ENCODE measurements at places on chromosomes 2 and 18.

- no peak for DNase-seq
Measured at GRCh38 chr2:37764739-37765138, 93.3 kb upstream of the CDC42EP3 start.

DNA sequence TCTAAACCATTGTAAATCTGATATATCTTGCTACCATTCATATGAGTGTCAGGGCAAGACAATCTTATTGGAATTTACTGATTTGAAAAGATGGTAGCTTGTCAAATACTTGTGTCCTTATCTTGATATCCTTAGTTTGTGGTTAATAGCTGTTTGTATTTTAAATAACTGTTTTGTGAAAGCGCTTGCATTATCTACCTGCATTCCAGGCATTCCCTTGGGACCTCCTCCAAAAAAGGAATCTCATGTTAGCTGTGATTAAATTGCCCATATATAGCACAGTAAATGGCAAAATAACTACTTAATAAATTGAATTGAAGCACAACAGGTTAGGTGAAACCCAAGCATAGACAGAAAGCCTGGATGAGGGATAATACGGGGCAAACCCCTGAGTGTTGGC is 13.9 kb downstream of the CNTNAP5 start:
- no peak for DNase-seq

DNA sequence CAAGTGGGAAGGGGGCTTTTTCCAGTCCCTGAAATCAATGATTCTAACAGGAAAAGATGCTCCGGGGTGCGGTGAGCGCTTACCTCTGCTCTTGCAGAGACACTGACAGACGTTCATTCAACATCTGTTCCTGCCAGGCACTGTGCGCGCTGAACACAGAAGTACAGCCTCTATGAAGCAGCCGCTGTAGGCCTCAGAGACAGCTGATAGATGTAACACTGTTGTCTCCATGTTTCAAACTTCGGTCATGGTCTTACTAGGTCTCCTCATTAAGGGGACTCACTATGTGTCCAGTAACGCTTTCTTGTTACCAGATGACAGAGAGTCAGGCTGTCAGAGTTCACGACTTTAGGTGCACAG is 649 bp upstream of the CLIP4 start:
- no peak for DNase-seq

DNA sequence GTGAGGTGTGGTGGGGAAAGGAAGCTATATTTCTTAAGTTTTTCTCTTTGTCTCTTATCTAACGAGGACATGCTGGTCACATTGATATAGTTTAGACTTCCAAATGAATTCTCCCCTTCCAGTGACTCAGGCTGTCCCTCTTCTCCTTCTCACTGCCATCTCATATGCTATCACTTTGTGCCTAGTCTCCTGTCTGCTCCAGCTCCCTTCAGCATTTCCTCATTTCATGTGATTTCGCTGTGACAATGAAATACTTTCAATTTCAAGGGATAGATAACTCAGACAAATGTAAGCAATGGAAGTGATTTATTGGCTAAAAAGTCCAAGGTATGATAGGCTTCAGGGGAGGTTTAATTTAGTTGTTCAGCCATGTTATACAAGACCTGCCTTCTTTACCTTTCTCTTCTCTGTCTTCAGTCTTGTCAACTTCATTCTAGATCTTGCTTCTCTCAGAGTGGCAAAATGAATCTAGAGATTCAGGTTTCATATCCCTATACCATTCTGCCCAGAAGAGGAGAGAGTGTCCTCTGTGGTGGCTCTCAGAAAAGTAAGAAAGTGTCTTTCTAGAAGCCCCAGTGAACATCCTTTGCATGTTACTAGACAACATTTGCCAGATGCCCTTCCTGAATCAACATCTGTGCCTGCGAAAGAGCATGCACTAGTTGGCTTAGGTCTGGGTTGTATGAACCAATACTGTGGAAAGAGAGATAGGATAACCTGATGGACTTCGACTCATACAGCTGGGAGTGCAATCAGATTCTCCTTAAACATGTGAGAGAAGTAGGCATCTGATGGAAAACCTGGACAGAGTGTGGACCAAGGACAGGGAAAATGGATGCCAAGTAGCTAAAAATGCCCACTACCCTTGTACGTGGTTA is 29.9 kb upstream of the GPR155 start:
- no peak for DNase-seq

DNA sequence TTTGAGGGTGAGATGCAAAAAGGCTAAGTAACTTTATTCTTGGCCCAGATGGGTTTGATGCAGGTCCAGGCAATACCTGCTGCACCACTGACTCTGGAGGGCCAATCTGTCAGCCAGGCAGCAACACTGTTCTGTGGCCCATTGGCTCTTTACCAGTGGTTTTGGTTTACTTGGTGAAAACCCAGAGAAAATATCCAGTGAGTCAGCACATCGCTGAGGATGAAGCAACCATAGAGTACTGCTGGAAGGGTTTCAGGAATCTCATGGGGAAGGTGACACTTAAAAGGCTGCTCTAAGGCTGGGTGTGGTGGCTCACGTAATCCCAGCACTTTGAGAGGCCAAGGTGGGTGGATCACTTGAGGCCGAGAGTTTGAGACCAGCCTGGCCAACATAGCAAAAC is 192.5 kb upstream of the FAM98A start:
- no peak for DNase-seq

DNA sequence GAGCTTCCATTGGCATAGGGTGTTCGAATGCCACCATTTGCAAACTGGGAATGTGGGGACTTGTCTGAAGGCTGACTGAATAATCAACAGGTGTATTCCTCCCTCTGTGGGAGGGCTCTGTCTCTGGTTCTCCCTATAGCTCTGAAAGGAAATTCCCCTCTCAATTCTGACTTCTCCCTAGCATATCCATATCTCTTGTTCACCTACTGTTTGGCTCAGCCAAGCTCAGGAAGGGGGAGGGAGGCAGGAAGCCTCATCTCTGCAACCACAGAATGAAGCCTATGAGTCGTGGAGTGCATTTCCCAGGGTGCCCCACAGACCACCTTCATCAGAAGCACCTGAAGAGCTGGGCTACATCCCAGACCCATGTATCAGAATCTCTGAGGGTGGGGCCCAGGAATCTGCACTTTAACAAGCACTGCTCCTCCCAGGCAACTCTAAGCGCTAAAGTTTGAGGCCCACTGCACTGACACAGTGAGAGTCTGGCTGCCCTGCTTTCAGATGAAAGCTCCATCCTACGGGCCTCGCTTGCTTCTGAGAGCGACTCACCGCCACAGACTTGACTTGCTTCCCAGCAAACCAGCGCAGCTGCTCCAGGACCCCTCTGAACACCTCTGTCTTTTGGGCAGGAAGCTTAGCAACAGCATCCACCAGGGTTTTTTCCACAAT is 32.0 kb downstream of the XDH start:
- DNase-seq, result no peak

DNA sequence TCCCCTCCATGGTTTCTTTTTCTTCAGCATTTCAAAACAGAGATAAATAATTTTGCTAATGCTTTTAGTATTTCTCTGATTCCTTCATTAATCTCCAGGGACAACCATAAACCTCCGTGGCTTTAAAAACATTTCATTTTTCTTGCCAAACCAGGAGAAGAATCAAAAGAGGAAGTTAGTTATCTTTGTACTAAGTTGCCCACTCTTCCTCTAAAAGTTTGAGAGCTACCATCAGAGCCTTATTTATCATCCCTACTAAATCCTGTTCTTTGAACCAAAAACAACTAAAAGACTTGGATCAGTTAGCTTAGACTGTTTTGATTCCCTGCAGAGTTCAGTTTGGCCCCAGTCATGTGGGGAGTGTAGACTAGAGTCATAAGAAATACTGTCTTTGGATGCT is 208.4 kb downstream of the SETBP1 start:
- no peak for DNase-seq

DNA sequence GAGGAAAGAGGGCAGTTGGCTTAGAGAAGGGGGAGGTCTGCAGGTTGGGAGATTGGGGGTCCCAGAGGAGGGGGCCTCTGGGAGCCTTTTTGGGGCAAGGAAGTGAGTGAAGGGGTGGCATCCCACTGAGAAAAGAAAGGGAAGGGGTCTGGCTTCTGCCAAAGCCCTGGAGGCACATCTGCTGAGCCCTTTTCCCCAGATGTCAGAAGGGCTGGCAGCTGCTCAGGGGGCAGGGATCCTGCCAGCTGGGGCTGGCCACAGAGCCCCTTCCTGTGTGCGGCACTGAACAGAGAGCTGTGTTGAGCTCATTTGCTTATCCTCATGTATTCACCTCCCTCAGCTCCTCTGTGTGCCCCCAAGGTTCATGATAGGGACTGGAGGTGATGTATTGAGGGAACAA is 54.5 kb downstream of the APOB start:
- no peak for DNase-seq

DNA sequence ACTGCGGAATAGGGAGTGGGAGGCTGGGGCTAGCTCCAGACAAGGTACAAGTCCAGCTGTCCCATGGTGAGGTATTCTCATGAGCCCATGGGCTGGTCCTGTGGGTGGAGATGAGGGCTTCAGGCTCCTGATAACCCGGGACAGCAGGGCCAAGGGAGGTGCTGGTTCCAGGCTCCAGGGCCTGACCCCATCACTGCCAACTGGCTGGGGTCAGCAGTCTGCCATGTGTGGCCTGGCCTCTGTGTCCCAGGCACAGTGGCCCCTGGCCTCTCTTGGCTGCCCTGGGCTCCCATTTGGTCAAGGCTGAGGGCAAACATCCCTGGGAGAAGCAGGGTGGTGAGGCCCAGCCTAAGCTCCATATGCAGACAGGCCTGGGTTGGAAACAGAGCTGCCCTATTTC is 966 bp upstream of the OXER1 start:
- no peak for DNase-seq

DNA sequence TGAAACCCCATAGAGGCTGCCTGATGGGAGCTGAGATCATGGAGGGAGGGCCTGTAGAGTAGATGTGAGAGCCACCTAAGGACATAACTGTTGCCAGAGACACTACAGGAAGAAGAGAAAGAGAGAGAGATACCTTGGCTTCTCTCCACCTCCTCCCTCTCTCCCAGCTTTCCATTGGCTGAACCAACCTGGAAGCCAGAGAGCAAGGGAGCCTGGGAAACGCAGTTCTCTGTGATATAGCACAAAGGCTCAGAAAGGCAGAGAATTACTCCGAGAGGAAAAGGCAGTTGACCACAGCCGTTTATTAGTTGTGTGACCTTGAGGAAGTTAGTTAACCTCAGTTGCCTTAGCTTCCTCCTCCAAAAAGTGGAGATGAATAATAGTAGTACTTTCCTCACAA is 37.7 kb upstream of the MAT2A start:
- no peak for DNase-seq

- DNase-seq, result no peak
Measured at GRCh38 chr2:210657874-210658273, 101.5 kb downstream of the CPS1 start.

- no peak for DNase-seq
Measured at GRCh38 chr2:105082107-105082506, 44.2 kb downstream of the MRPS9 start.

GRCh38 chr2:237673130-237674001 is 46.0 kb downstream of the LRRFIP1 start:
- peak; percentile 74 for DNase-seq

- no peak for DNase-seq
Measured at GRCh38 chr18:23838801-23839366, 149.6 kb downstream of the LAMA3 start.

DNA sequence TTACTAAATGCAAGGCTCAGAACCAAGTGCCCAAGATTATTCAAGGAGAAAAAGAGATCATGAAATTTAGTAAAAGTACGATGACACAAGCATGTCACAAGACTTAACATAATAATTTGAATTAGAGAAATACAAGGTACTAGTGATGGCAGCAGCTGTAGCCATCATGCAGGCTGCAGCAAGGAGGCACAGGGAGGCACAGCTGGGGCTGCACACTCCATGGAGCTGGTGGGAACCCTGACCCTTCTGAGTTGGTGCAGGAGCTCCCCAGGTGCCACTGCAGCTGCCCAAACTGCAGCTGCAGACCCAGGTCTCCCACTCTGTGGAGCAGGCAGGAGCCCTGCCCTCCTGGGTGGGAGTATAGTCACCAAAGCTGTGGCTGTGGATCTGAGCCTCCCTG is 46.0 kb downstream of the COL3A1 start:
- DNase-seq, result no peak

- no peak for DNase-seq
Measured at GRCh38 chr2:168915441-168916330, 14.6 kb downstream of the G6PC2 start.

GRCh38 chr2:186968277-186968676 is 119.3 kb upstream of the ZSWIM2 start:
- no peak for DNase-seq

- no peak for DNase-seq
Measured at GRCh38 chr18:67468038-67468437, 48.5 kb downstream of the DSEL start.

DNA sequence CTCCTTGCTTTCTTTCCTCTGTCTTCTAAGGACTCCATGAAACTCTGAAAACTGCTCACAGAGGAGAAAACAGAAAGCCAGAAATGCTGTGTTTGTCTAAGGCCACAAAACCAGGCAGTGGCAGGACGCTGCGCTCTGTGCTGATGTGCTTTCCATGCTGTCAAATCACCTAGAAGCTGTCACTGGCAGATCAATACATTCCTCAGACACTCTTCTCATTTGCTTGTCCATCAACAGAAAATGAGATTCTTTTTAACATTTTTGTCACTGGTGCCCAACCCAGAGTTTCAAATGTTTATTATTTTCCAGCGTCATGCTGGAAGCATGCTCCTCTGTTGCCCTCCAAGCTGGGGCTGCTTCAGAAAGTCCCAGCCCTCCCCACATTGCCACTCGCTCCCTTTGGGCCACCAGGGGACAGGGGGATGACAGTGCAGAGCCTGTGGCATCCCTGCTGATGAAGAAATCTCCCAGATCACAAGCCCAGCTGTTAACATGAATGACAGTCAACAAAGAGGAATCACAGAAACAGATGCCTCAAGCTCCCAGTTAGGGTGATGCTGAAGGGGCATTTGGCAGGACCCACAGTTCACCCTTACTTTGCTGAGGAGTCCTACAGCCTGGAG is 117.5 kb upstream of the MEIS1 start:
- DNase-seq, result no peak

DNA sequence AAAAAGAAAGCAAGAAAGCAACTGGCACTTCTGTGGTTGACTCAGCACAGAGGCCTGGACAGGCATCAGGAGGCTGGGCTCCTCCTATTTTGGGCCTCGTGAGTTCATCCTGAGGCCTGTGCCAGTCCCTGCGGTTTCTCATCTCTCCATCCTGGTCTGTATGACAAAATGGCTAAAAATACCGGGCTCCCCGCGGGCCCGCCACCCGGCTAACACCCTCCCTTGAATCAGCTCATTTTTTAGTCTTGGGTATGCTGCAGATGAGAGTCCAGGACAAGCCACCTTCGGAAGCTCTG is 62.3 kb upstream of the YWHAQ start:
- DNase-seq, result no peak

DNA sequence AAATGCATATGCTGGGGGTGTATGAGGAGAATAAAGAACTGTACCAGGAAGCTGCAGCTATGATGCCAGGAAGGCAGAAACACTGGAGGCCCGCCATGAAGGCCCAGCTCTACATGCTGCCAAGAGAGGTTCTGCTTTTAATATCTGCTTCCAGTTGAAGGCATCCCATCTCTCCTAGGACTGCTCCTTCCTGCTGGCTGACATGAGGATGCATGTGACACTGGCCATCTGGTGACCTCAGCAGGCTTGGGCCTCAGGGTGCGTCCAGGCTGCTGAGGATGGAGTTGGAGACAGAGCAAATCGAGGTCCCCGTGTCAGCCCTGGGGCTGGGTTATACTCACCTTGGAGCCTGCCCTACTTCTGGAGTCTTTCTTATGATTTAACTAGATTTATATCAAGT is 49.0 kb downstream of the PSMG2 start:
- no peak for DNase-seq

- no peak for DNase-seq
Measured at GRCh38 chr2:235041221-235041917, 89.6 kb downstream of the SH3BP4 start.

- no peak for DNase-seq
Measured at GRCh38 chr2:157931542-157931941, 55.4 kb upstream of the ACVR1 start.
